ENCODE measurements at places on chromosomes 16 and 17.

GRCh38 chr16:56087626-56088025, 103.7 kb upstream of the GNAO1 start:
- DNase-seq: no peak

GRCh38 chr16:84617041-84617790, 662 bp downstream of the COTL1 start:
- no peak for DNase-seq

DNA sequence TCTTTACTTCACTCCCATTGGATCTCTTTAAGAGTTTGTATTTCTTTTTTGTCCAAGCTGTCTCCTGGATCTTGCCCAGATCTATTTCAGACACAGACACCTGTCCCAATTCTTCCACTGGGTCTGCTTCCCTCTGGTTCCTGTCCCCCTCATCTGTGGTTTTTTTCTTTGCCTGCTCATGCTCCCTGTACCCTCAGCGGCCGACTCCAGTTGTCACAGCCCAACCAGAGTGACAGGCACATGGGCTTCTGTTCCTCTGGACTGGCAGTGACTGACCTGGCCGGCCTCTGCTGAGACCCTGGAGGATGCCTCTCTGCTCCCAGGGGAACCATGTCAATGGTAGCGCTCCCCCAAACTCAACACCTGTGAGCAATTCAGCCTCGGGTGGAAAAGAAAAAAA, 142.6 kb downstream of the WSCD1 start:
- DNase-seq: no peak

DNA sequence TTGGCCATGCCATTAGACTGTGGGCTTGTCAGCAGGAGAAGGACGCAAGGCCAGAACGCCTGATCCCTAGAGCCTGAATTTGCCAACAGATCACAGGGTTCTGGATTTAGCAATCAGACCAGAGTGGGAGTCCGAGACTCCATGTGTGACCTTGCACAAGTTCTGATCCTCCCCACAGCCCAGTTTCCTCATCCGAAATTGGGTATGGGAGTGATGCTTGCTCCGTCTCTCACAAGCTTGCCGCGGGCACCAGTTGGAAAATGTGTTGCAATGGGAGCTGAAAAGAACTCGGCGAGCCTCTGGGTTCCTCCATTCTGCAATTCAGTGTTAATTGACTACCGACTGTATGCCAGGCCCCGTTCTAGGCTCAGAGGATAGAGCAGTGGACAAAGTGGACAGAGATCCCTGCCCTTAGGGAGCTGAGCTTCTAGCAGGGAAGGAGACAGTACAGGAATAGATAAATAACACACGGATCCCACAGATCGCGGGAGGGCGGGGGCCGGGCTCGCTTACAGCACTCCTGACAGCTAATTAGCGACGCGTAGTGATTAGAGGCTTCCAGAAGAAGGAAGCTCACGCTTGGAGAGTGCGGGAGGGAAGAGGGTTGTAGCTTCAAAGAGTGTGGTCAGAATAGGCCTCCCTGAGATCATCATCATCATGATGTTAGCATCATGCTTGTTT, 150.4 kb upstream of the CIBAR2 start:
- no peak for DNase-seq

GRCh38 chr17:77471984-77472461, 331.3 kb downstream of the SEC14L1 start:
- DNase-seq: peak; percentile 92

DNA sequence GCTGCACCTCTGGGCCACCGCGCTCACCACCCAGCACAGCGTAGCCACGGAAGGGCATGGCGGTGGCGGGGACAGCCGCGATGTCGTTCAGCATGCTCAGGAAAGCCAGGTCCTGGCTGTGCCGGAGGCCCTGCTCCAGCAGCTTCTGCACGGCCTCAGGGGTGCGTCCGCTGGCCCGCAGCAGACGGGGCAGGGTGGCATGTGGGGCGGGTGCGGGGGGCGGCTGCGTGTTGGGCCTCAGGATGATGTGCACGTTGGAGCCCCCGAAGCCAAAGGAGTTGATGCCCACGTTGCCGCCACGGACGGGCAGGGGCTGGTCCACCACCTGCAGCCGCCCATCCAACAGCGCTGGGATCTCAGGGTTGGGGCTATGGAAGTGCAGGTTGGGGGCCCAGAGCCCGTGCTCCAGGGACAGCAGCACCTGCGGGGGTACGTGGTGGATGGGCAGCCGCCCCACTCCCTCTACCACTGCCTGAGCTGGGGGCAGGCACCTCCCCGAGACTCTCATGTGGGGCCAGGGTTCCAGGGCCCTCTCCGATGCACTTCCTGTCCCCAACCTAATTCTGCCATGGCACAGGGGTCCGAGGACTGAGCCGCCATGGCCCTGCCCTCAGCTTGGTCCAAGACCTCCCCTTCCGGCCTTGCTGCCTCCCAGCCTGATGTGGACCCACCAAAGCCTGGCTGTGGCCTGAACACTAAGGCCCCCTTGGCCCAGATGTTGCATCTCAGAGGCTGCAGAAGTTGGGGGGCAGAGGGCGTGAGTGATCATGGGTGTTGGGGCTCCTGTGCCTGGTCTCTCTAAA, 6.6 kb downstream of the FASN start:
- no peak for DNase-seq

- no peak for DNase-seq
Observed at GRCh38 chr16:88999457-89000206, 22.6 kb upstream of the CBFA2T3 start.

GRCh38 chr17:35218915-35219314, 24.0 kb upstream of the SLFN5 start:
- no peak for DNase-seq

- no peak for DNase-seq
Observed at GRCh38 chr16:49378238-49378637, 4.6 kb downstream of the C16orf78 start.

DNA sequence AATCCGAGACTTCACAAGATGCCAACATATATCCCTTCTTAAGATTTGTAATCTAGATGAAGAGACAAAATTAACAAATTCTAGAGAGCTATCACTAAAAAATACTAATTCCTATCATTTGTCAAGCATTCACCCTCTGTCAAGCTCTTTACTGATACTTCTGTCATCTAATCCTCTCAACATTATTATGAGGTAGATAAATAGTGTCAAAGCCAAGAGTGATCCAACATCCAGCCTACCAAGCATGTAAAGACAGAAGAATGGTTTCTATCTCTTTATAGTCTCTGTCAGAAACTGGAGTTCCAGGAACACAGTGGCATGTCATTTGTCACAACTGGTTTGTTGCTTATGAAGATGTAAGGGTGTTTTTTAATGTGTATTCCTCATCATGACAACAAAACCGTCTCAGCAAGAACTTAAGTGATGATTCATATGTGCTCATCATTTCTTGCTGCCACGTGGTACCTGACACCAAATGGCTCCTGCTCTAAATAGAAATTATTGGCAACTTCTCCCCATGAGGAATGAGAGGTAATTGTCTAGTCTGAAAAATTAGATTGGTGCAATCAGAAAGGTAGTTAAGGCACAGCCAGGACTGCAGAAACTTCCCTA, 196.8 kb downstream of the TOX3 start:
- peak; percentile 59 for DNase-seq

DNA sequence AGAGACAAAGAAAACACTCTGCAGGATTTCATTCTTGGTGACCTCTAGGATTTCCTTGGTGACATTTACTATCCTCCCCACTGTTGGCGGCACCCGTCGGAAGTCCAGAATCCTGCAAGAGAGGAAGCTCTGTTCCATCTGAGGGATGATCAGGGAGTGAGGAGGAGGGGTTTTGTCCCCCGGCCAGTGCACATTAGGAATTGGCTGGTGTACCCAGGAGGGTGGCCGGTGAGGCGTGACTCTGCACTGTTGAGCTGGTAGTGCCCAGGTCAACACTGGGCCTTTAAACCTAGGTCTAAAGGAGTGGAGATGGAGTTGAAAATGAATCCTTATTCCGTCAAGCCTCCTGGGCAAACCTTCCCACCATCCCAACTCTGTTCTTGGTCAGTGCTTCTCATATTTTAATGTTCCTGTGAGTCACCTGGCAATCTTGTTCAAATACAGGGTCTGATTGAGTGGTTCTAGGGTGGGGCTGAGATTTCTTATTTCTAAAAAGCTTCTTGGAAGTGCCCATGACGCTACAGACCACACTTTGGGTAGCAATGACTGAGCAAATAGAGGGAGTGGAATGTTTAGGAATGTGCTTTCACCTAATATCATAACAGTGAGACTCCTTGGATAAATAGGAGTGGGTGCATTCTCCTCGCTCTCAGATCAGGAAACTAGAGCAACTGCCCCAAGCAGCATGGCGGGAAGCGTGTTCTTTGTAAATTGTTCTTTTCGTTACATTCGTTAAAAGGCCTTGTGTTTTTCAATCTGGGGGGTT, 30.7 kb downstream of the PRKAR1A start:
- no peak for DNase-seq

GRCh38 chr17:34758316-34758715, 178.9 kb downstream of the TMEM132E start:
- no peak for DNase-seq

DNA sequence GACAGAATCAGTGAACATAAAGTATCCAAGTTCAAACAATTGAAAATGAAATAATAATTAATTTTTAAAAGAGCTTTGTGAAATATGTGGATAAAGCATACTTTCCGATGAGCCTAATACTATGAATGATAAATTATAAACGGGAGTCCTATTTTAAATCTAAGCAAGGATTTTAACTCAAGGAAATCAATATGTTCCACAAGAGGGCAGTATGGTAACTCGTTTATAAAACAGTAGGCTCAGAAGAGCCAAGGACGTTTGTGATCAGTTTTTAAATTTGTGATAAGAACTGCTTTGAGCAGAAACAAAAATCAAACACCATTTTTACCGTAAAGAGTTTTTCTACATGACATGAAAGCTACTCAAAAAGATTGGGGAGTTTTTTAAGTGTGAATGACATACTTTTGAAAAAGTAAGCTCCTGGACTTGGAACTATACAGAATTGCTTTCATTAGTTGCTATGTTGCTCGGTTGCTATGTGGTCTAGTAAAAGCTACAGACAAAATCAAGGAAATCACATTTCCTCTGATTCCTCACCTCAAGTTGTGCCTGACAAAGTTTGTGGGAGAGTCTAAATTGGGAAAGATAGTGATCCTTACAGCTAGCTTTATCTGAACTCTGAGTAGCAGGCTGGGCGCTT, 11.8 kb upstream of the TEKT1 start:
- DNase-seq: no peak

DNA sequence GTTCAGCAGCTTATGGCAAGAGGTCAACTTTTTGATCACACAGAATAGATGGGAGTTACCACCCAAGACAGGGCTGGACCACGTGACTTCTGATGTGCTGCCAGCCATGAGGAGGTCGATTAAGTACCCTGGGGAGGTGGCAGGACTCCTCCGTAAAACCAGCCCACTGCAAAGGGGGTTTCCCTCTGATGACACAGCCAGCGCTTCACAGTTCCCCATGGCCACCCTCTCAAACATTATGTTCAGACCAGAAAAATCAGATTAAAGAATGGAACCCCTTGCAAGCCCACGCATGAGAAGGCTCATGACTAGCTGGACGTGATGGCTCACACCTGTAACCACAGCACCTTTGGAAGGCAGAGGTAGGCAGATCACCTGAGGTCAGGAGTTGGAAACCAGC, 222.9 kb downstream of the CPPED1 start:
- no peak for DNase-seq

DNA sequence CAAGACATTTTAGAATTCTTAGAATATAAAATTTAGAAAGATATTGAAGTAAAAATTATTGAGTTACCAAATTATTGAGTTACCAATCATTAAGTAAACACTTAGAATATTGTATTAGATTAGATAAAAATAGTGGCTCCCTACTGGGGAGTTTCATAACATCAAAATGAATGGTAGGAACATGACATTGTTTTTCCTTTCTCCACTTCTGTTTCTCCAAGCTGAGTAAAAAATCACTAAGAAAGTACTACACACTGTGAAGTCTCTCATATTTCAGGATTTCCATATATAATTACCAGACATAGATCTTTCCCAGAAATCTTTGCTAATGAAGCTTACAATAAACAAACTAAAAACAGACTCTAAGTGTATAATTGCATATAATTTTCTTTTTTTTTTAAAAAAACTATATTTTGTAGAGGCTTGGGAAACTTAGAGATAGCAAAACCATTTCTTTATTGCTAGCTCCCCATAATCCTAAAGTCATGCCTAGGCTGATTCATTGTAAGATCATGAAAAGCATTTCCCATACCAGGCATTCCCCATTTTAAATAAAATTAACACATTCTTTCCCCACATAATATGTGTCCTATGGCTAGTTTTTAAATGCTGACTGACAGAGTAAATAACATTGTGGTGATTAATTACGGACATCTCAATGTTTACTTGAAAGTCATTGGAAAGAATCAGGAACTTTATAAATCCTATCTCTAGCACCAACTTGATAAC, 1408.7 kb upstream of the GOT2 start:
- no peak for DNase-seq

DNA sequence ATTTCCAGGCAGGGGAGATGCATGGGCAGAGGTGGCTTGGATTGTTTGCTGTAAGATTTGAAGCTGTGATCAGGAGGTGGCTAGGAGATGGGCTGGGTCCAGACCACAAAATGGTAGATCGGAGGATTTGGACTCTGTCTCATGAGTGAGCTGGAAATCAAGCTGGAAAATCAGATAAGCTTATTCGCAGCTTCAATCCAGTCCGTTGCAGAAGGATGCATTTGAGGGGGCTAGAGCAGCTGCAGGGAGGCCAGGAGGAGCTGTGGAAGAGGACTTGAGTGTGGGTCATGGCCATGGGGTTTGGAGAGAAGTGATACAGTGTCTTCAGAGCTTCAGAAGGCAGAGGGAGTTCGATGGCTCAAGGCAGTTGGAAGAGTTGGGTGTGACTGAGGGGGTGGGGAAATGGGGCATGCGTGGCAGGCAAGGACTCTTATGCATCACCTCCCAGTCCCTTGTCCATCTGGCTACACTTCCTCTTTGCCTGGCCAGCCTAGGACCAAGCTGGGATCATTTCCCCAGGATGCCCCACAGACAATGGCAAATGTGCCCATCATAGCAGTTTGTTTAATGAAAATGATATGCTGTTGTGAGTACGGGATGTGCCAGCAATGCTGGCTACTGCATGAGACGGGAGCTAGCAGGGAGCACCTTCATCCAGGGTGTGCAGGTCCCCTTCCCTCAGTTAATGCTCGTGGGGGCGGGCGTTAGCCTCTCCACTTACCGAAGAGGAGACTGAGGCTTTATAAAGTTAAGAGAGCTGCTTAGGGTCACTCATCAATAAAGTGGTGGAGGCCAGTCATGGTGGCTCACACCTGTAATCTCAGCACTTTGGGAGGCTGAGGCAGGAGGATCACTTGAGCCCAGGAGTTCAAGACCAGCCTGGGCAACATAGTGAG, 20.6 kb downstream of the QPRT start:
- DNase-seq: no peak

- no peak for DNase-seq
Observed at GRCh38 chr17:57808882-57809281, 41.0 kb downstream of the MRPS23 start.

GRCh38 chr17:36507266-36507665, 20.8 kb downstream of the ZNHIT3 start:
- no peak for DNase-seq

DNA sequence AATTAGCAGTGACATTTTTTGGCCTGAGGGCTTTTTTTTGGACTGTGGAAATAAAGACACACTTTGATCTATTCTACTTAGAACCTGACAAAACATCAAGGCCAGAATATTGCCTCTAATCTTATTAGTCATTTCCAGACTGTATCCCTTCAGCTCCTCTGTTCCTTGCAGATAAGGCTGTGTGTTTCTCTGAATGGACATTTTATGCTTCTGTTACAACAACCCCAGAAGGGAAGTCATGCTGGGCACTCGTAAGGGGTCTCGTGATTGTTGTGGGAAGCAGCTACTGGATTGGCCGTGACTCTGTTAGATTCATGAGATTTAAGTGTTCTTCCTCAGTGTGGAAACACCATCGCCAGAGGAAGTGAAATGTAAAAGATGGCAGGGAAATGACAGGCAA, 31.6 kb upstream of the HS3ST2 start:
- DNase-seq: no peak

Data from NCI-H446 treated with DMSO at 0.1 percent for 48 hours (cell line).